ENCODE measurements at places on chromosomes 7 and 10.

- DNase-seq: no peak
Measured at GRCh38 chr7:79952399-79952798, 182.2 kb upstream of the GNAI1 start.

GRCh38 chr7:22183522-22184280 is 173.3 kb downstream of the RAPGEF5 start:
- DNase-seq: no peak

GRCh38 chr7:87635921-87636320 is 7.7 kb downstream of the RUNDC3B start:
- no peak for DNase-seq

DNA sequence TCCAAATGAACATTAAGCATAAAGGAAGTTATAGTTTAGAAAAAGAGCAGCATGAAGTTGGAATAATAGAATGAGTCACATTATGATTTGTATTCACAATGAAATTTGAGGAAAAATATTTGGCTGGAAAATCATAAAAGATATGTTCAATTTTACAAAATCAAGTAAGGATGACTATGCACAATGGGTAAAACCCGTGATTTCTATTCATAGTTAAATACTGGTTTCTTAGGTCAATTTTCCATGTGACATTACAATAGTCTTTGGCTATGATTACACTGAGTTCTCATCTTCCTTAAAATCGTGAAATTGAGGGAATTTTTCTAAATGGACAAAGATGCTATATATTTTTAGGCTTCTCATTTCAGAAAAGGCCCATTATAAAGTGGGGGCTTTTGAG is 17.4 kb upstream of the CCDC172 start:
- no peak for DNase-seq

GRCh38 chr7:2248984-2249694 is 7.1 kb downstream of the NUDT1 start:
- no peak for DNase-seq

- no peak for DNase-seq
Measured at GRCh38 chr10:1120306-1120705, 64.1 kb downstream of the WDR37 start.

DNA sequence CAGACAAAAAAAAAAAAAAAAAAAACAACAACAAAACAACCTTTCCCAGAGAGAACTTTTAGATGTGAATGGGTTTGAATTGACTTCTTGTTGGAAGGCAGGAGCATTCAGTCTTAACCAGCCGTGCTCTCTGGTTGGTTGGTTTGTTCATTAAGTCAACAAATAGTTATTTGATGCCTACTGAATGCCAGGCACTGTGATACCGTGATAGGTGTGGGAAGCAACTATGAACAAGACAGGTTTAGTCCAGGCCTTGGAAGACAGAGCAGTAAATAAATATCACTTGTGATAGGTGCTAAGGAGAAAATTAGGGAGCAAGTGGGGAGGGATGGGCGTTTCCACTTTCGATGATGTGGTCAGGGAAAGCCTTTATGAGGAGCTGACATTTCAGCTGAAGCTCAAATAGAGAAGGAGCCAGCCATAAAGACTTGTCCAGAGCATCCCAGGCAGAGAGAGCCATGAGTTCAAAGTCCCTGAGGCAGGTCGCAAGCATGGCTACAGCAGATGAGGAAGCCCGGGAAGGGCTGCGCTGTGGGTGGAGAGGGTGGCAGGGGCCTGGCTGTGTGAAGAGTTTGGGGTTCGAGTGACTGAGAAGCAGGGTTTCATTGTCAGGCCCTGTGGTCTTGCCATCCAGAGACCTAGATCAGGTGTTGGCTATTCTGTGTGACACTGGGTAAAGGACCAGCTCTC is 8.0 kb downstream of the TSPAN15 start:
- DNase-seq: no peak

GRCh38 chr7:139602143-139602722 is 78.7 kb downstream of the CLEC2L start:
- DNase-seq: no peak

Measured in activated T-cell treated with anti-CD3 and anti-CD28 coated beads for 24 hours (primary cell).